Activated CD4-positive, alpha-beta T cell treated with anti-CD3 and anti-CD28 coated beads, Interleukin-2, amount 10 ng/mL, durations not matched to agents 7 days and 5 days (primary cell): ENCODE measurements at places on chromosomes 5 and 9. TPM values are rescaled to one million over a fixed set of nuclear protein-coding genes. Genes with fewer than 3 reads are reported as not detected.

Gene RLN2
- total RNA-seq = 2.3 TPM

Gene ABCA2
- 67.7 TPM for total RNA-seq

Gene BTNL9
- not detected for total RNA-seq

Gene CRHBP
- not detected for total RNA-seq

Gene CDO1
- total RNA-seq = not detected

Gene PDE8B
- total RNA-seq = 0.25 TPM

Gene RPP25L
- total RNA-seq = 26.8 TPM

Gene CATSPER3
- 1.4 TPM for total RNA-seq
